Activated CD8-positive, alpha-beta T cell treated with anti-CD3 and anti-CD28 coated beads for 36 hours (primary cell): ENCODE measurements at places on chromosomes 12 and 14.

DNA sequence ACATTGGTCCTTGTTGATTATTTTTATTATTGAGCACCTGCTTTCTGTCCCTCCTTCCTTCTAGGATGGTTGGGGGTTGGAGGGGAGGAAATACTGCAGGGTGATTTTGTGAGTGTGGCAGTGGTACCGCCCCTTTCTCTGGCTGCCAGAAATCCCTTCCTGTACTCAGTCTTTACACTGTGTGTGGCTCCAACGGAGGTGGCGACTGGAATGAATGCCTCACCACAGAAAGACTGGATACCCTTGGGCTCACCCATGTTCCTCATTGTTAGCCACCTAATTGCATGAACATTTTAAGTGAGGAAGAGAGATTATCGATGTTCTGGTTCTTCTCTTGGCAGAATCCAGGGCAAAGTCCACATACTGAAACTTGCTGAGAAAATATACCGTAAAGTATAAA is 272.0 kb upstream of the E2F7 start:
- no peak for DNase-seq

GRCh38 chr12:623172-623864 is 39.9 kb downstream of the NINJ2 start:
- DNase-seq: no peak

- no peak for DNase-seq
Measured at GRCh38 chr12:13117029-13117428, 13.6 kb upstream of the GSG1 start.

- no peak for DNase-seq
Measured at GRCh38 chr12:34048714-34049113, 26.4 kb downstream of the ALG10 start.

- no peak for DNase-seq
Measured at GRCh38 chr12:55733858-55734257, 5.0 kb upstream of the CD63 start.

GRCh38 chr12:22169376-22169775 is 123.4 kb downstream of the CMAS start:
- DNase-seq: no peak
